ENCODE measurements at places on chromosomes 13 and 19. TPM values are rescaled to one million over a fixed set of nuclear protein-coding genes. Genes with fewer than 3 reads are reported as not detected.

GRCh38 chr19:1169411-1169791 lies 4.7 kb downstream of the SBNO2 start:
- no peak for DNase-seq

DNA sequence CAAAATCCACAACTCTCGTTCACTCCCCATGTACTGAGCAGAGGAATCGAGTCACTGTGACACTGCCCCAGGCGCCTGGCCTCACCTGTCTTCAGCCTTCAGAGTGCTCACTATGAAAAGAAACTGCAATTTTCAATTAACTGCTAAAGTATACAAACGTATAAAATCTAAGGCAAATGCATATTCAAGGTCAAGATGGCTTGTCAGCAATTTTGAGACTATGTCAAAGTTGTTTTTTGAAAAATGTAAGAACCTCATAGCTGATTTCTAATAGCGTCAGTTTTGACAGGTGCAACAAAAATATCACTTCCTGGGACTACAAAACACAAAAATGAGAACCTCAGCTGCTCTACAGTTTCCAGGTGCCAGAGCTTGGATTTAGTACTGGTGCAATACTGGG lies 31.4 kb downstream of the TUBGCP3 start:
- DNase-seq: no peak

DNA sequence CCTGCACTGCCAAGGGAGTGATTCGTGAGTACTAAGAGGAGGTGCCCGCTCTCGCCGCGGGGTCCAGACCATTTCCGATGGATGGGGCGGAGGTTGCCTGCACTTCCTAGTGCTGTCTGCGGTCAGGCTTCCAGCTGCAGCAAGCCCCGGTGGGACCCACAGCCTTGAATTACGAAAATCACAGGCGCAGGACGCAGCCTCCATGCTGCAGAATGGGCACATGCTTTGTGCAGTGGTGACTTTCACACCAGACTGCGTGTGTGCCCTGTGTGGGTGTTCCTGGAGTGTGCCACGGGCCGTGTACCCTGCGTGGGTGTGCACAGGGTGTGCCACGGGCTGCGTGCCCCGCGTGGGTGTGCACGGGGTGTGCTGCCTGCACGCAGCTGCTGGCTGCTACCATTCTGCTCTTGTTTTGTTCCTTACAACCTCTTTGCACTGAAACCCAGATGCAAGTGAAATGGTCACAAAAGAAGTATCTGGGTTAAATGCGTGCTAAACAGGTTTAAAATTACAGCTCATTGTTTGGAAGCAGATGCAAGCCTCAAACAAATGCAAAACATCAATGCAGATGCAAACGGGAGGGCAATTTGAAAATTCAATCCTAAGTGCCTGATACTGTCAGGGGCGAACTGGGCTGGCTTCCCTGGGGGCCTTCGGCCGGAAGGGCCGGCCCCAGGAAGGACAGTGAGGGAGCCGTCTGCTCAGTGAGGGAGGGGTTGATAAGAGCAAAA lies 221.2 kb upstream of the SOX1 start:
- DNase-seq: no peak

DNA sequence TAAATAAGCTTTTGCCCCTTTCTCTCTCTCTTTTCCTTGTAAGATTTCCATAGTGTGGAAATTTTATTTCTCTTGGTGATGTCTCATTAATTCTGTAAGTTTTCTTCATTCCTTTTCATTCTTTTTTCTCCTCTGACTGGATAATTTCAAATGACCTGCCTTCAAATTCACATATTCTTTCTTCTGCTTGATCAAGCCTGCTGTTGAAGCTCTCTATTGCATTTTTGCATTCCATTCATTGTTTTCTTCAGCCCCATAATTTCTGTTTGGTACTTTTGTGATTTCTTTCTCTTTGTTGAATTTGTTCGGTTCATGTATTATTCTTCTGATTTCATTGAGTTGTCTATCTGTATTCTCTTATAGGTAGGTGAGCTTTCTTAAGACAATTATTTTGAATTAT lies 42.2 kb upstream of the ZNF507 start:
- no peak for DNase-seq

DNA sequence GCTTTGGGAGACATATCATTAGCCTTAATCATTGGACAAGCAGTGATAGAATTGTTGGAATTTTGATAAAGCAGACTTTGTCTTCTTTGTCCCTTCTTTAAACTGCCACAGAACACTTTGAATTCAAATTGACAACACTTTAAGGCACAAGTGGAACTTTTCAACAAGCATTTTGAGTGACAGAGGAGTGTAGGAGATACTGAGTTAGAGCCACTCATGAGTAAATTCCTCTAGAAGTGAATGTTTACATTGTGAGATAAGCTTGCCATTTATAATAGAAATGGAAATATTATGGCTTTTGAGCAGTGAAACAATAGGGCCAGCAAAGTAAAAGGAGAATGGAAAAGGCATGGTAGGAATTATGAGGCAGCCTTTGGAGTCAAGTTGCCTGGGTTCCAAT lies 515.8 kb downstream of the SLITRK6 start:
- no peak for DNase-seq

GRCh38 chr13:111590796-111591195 lies 270.4 kb downstream of the TEX29 start:
- DNase-seq: no peak

GRCh38 chr13:21823416-21823815 lies 152.5 kb downstream of the FGF9 start:
- DNase-seq: no peak

DNA sequence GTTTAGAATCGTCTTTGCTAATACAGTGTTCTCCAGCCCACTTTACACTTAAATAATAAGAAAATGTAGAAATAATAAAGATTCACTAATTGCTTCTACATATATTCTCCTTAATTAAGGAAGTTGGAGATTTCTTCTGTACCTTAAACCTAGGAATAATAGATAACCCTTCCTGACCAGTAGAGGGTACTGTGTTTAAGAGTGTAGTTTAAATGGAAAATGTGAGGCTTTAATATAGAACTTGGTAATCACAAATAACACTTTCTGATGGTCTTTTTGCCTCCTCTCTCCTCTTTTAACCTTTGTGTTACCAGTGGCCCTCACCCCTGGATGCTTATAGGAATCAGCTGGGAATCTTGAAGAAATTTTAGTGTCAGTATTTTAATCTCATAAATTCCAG lies 20.7 kb downstream of the POMP start:
- DNase-seq: peak; percentile 13

DNA sequence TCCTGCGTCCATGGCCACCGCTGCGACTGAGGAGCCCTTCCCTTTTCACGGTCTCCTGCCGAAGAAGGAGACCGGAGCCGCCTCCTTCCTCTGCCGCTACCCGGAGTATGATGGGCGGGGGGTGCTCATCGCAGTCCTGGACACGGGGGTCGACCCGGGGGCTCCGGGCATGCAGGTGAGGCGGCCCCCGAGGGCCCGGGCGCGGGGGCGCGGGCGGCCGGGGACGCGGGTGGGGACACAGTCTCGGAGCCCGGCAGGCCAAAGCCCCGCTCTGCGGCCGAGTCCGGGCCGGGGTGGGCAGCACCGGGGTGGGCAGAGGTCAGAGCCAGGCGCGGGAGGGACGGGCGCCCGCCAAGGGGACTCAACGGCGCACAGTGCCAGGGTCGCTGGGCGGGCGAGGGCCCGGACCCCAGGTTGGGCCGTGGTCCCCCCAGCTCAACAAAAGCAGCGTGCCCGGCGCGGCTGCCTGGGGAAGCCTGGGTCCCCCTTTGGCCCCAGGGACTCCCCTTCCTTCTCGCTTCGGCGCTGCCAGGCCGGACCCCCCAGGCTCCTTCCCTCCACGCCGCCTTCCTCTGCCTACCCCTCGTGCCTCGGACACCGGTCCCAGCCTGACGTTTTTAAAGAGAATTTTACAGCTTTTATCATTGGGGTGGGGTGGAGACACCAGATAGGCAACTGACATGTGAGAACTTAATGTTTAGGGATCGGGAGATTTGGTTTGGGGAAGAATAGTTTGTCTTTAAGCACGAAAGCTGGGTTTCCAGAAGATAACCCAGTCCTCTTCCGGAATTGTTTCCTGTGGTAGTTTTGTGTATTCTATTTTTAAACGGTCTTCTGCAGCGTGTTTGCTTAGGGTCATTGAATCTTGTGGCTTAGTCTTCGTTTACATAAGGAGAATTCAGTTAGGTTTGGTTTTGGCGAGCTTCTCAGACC lies 509 bp downstream of the TPP2 start:
- no peak for DNase-seq

The CAMSAP3 gene
- 0.35 TPM for total RNA-seq

GRCh38 chr13:88294368-88294767 lies 623.2 kb downstream of the SLITRK5 start:
- DNase-seq: no peak

- no peak for DNase-seq
Measured at GRCh38 chr19:11023710-11024109, 62.9 kb downstream of the SMARCA4 start.

GRCh38 chr13:21435687-21436151 lies 23.4 kb downstream of the ZDHHC20 start:
- DNase-seq: peak; percentile 15

- no peak for DNase-seq
Measured at GRCh38 chr19:33510462-33511194, 11.0 kb downstream of the PEPD start.

The PGLYRP2 gene
- not detected for total RNA-seq

GRCh38 chr13:21749410-21749809 lies 78.5 kb downstream of the FGF9 start:
- no peak for DNase-seq

The BEST2 gene
- not detected for total RNA-seq

The HS6ST3 gene
- not detected for total RNA-seq

- DNase-seq: no peak
Measured at GRCh38 chr13:74061926-74062595, 72.1 kb downstream of the KLF12 start.

The ZNF813 gene
- total RNA-seq: not detected

GRCh38 chr13:39038569-39039030 lies 344 bp downstream of the NHLRC3 start:
- DNase-seq: no peak

DNA sequence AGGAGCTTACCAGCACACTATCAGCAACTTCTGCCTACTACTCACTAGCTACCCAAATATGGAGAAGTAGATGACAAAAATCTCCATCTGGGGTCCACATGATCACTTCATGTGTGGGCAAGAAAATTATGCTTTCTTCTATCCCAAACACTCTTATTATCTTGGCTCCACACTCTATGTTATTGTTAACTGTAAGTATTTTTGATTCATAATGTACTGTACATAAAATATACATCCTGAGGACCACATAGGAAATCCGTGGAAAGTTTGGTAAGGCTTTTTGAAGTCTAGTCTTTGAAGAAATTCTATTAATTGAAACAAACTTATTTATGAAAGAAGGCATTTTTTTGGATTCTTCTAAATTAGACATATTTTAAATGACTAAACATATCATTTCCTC lies 378.8 kb downstream of the DACH1 start:
- DNase-seq: no peak

GRCh38 chr19:850221-850978 lies 1.7 kb upstream of the ELANE start:
- DNase-seq: peak; percentile 71

DNA sequence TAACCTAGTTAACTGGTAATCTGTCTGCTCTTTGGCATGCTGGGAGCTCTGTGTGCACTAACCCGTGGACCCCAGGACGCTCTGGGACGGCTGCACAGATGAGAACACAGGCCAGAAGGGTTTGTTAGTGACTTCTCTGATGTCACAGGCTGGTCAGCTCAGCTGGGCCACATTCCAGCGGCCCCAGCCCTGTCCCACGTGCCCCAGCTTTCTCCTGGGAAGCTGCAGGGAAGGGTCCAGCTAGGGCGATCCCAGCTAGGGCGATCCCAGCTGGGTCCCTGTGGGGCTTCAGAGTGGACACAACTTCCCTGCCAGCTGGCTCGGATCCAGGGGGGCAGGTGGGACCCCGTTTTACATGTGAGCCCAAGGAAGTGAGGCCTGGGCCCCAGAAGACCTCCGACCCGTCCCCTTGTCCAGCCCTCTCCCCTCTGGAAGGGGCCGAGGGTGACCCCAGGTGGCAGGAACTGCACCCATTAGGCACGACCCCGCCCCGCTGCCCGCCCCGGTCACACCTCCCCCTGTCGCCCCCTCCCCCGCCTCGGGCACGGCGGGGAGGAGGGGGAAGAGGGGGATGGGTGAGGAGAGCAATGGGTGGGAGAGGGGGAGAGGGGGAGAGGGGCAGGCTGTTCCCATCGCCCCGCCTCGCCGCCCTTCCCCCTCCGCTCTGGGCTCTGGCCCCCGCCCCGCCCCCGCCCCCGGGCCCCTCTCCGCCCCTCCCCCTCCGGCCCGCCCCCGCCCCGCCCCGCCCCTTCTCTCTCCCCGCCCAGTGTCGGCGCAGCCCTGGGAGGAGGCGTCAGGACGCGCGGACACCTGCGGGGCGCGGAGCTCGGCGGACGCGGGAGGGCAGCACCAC lies 75.2 kb upstream of the MCF2L start:
- no peak for DNase-seq

The C19orf67 gene
- not detected for total RNA-seq

The ZNF99 gene
- total RNA-seq: not detected

- DNase-seq: no peak
Measured at GRCh38 chr19:30884146-30884812, 465.0 kb downstream of the TSHZ3 start.

- no peak for DNase-seq
Measured at GRCh38 chr13:19591864-19592263, 30.5 kb upstream of the TPTE2 start.

- DNase-seq: no peak
Measured at GRCh38 chr19:3187662-3188511, 2.2 kb downstream of the NCLN start.

DNA sequence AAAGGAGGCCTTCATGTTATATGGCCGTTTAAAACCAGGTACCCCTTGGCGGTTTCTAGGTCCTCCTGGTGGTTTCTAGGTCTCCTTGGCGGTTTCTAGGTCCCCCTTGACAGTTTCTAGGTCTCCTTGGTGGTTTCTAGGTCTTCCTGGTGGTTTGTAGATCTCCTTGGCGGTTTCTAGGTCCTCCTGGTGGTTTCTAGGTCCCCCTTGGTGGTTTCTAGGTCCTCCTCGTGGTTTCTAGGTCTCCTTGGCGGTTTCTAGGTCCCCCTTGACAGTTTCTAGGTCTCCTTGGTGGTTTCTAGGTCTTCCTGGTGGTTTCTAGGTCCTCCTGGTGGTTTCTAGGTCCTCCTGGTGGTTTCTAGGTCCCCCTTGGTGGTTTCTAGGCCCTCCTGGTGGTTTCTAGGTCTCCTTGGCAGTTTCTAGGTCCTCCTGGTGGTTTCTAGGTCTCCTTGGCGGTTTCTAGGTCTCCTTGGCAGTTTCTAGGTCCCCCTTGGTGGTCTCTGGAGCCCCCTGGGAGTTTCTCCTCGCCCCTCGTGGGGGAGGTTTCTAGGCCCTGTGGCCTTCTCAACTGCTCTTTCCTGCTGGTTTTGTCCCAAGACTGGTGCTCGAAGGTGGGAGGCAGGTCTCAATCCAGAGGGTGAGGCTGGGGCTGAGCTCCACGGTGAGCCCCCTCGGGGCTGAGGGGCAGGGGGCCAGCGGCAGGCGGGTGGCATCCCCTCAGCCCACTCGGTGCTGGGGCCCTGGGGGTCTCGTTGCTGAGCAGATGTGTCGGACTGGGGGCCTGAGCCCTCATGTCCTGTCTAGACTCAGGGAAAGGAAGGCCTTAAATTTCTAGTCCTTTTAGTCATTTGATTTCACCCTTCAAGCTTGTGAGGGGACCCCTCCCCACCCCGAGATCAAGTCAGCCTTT lies 8.0 kb downstream of the HCN2 start:
- DNase-seq: no peak

GRCh38 chr13:70634893-70635292 lies 526.6 kb upstream of the KLHL1 start:
- no peak for DNase-seq

- no peak for DNase-seq
Measured at GRCh38 chr13:44191103-44191502, 182.5 kb upstream of the SERP2 start.

- DNase-seq: peak; percentile 60
Measured at GRCh38 chr19:4567584-4568071, 8.1 kb upstream of the SEMA6B start.

The MYH14 gene
- total RNA-seq: 3.0 TPM

- DNase-seq: no peak
Measured at GRCh38 chr13:86848716-86849115, 822.5 kb upstream of the SLITRK5 start.
